ENCODE measurements at places on chromosomes 2 and 18.

DNA sequence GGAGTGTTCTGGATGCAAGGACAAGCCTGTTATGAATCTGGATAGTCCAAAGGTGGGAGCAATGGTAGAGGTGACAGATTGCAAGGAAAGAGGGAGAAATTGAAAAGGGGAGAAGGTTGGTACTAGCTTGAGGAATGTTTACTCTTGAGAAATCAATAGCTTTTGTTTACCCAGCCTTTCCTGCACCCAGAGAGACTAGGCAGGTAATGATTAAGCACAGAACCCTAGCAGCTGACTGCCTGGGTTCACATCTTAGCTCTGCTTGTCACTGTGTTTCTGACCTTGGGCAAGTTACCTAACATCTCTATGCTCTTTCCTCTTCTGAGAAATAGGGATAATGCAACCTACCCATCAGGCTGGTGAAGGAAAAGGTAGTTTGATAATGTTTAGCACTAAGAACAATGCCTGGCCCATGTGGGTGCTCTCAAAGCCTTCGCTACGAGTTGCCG lies 178.6 kb downstream of the MGAT5 start:
- DNase-seq = no peak

DNA sequence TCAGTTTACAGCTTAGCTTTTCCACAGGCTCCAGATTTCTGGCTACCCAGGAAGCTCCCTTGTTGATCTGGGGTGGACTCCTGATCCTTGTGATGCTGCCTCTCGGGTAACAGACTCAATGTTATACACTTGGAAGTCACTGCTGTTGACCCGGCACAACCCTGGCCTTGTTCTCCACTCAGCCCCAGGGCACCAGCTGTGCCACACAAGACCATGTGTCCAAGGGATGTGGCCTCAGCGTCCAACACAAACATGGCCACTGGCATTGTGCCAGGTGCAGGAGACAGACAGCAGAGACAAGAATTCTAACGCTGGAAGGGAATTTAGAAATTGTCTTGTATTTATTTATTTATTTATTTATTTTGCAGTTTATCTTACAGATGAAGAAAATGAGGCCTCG lies 39.0 kb upstream of the PPP4R1 start:
- no peak for DNase-seq

DNA sequence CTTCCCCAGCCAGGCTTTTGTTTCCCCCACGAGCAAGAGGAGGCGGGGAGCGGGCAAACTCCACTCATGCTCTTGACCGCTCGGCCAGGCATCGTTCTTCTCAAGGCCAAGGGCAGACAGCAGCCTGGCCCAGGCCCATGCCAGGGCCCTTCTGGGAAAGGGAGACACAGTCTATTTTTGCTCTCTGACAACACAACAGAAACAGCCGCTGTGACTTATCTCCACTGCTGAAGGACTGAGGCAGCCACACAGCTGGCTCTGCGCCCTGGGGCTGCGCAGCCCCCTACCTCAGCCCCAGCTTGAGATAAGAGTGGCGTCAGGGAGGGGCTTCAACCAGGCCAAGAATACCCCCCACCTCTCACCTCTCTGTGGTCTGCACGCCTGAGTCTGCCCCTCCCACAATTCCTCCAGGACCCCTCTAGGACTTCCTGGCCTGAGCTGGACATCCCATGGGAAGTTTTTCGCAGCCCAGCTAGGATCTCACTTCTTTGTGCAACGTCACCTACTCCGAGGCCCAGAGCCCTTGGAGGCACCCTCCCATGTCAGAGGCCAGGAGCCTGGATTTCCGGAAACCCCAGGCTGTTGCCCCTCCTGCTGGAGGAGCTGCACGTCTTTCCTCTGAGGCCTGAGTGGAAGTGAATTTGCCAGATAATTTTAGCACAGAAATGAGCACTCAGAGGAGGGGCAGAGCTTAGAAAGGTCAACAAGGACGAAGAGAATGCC lies 118.9 kb upstream of the OTOS start:
- DNase-seq = no peak

GRCh38 chr2:191688934-191689695 lies 11.2 kb downstream of the NABP1 start:
- peak; percentile 86 for DNase-seq

DNA sequence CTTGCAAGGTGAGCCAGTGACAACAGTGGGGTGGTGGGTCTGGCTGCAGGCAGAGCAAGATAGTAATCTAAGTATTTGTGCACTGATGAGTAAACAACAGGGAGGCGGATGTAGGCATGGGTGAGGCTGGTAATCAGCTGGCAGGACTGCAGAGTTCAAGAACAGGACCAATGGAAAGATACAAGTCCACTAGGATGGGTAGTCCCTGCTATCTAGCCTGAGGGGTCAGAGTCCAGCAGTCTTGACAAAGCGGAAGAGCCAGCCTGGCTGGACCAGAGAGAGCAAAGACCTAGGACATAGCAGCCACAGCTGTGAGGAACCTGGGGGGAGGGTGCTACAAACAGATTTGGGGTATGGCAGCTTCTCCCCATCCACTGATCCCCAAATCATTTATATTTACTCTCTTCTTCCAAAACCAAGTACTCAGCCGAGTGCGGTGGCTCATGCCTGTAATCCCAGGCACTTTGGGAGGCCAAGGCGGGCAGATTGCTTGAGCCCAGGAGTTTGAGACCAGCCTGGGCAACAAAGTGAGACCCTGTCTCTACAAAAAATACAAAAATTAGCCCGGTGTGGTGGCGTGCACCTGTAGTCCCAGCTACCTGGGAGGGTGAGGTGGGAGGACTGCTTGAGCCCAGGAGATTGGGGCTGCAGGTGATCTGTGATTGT lies 25.9 kb downstream of the VIL1 start:
- DNase-seq = no peak

DNA sequence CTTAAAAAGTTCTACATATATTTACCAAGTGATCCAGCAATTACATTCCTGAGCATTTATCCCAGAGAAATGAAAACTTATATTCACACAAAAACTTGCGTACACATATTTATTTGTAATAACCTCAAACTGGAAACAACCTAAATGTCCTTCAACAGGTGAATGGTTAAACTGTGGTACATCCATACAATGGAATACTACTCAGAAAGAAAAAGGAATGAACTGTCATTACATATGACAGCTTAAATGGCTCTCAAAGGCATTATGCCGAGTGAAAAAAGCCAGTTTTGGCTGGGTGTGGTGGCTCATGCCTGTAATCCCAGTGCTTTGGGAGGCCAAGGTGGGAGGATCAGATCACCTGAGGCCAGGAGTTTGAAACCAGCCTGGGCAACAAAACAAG lies 79.1 kb upstream of the DYNC1I2 start:
- DNase-seq = no peak

DNA sequence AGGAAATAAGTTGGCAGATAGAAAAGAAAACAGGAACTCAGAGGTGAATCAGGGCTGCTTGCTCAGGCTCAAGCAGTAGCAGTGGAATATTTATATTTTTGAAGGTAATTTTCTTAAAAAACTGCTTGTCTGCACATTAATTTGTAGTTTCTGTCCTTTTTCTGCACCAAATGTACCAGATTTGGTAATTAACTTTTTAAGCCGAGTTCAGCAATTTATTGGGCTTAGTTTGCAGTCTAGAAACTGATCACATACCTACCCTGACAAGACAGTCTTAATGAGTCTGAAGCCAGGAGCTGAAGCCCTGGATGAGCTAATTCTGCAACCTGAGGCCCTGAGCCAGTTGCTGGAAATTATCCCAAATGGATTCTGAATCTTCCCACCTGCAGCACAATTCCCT lies 647.0 kb downstream of the TDRD15 start:
- DNase-seq = no peak

DNA sequence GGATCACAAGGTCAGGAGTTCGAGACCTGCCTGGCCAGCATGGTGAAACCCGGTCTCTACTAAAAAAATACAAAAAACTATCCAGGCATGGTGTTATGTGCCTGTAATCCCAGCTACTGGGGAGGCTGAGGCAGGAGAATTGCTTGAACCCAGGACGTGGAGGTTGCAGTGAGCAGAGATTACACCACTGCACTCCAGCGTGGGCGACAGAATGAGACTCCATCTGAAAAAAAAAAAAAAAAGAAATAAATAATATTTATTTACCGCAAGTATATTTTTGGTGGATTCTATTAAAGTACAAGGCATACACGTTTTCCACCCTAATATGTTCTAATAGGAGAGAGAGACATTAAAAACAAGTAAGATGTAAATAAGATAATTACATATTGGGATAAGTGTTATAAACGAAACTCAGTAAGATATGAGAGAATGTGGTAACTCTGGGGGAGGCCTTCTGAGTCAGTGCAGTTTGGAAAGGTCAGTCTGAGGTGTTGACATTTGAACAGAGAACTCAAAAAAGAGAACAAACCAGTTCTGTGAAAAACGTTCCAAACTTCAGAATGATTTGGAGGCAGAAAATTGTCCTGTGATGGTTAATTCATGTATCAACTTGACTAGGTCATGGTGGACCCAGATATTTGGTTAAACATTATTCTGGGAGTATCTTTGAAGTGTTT lies 8.8 kb upstream of the POLI start:
- DNase-seq = no peak

DNA sequence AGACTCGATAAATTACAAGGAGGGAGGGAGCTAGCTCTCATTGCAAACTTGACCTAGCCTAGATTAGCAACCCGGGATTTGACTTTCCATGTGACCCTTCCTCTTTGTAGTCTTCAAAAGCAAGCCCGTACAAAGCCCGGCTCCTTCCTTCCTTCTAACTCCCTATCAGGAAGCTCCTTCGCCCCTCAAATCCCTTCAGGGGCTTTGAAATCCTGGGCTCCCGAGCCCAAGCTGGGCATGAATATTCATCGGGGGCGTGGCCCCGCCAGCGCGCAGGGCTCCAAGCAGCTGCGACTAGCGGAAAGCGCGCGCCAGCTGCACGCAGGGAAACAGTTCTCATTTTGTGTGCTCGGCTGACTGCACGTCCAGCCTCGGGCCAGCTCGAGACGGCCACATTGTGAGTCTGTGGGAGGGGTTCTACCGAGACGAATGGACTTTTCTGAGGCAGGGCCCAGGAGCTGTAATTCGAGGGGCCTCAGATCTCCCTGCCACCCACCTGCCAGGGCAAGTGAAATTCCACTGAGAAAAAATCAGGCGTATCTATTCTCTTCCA lies 84.0 kb upstream of the PELI1 start:
- DNase-seq = no peak

DNA sequence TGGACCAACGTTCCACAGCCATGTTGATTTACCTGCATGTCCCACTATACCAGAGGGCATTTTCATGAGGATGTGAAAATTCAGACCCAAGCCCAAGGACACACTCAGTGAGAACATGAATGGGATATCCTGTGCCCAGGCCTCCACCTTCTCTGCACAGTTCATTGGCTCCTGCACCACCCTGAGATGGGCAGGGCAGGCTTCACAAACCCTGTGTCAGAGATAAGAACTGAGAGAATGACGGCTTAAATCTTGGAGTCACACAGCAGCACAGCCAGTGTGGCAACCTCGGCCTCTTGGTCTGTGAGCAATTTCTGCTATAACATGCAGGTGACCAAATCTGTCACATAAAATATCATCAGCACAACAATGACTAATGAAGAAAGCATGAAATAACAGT lies 71.9 kb downstream of the UXS1 start:
- no peak for DNase-seq

DNA sequence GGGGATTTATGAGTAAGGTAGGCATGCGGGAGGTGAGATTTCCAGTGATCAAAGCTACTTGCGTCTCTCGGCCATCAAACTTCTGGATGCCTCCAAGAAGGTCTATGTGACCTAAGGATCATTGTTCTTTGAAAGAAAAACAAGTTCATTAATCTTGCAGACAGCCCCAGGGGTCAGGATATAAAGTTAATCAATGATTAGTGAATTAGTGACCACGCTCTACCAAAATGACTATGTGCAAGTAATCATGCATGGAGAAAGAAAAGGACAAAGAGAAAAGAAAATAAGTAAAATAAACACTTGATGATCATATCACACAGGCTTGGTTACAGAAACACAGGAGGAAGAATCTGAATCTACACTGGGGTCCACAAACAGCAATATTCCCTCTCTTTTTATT lies 42.5 kb upstream of the BCL11A start:
- no peak for DNase-seq

- DNase-seq = no peak
These were observed 212.2 kb downstream of the FHOD3 start for GRCh38 chr18:36509646-36510197.

- no peak for DNase-seq
These were observed 342.5 kb upstream of the NXPH2 start for GRCh38 chr2:139122711-139123158.

- no peak for DNase-seq
These were observed 139.0 kb downstream of the MBP start for GRCh38 chr18:76993573-76993972.

DNA sequence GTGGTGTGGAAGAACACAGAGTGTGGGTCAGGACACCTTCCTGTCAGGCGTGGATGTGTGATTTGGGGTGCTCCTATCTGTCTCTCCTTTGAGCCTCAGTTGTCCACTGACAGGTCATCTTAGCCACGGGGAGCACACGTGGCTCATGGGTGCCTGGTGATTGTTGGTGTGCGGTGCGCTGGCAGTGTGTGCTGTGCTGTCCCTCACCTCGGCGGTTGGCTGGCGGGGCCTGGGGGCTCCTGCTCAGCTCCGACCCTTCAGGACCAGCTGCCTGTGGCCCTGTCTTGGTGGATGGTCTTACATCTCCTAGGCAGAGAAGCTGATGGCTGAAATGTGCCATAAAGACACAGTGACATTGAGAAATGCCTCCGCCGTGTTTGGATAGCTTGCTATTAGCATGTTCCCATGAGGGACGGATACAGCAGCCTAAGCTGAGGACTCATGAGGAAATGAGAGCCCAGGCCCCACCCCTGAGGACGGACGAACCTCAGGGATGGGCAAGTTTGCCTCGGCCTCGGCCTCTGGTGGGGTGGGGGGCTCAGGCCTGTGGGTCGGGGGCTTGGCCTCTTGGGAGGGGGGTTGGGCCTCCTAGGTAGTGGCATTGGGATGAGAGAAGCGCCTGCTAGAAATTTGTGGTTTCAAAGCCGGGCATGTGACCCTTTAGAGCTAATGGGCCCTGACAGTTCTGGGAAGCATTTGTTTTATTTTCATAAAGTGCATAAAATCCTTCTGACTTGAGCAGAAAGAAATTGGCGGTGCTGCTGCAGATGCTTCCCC lies 20.3 kb upstream of the ASB1 start:
- no peak for DNase-seq

- no peak for DNase-seq
These were observed 265.1 kb upstream of the OSR1 start for GRCh38 chr2:19623488-19623887.

DNA sequence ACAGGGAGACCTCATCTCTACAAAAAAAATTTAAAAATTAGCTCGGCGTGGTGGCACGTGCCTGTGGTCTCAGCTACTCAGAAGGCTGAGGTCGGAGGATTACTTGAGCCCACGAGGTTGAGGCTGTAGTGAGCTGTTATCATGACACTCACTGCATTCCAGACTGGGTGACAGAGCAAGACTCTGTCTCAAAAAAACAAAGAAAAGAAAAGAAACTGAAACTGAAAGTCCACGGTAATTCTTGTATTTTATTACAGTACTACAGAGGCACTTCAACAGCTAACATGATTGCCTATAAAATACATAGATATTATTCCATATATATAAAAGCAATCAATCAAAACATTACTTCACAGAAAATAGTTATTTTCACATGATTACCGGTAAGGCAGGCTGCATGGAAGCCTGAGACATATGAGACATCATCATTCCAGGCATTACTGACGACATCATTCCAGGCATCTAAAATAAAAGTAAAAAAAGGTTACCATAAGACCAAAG lies 23.1 kb downstream of the PRPF40A start:
- DNase-seq = no peak

Data from AG09319 (cell line).